Muscle of leg (tissue), 16 donors: ENCODE measurements at places on chromosomes 5 and 9. TPM values are rescaled to one million over a fixed set of nuclear protein-coding genes. Genes with fewer than 3 reads are reported as not detected.

GRCh38 chr5:34915856-34916192 lies 313 bp downstream of the BRIX1 start:
- no peak for DNase-seq

GRCh38 chr9:92147852-92148180 lies 32.6 kb upstream of the SPTLC1 start:
- no peak for DNase-seq

GRCh38 chr9:93682155-93682968 lies 106.0 kb downstream of the PHF2 start:
- DNase-seq = peak; percentile 37

- peak; percentile 32 for DNase-seq
Measured at GRCh38 chr9:121023064-121023463, 27.0 kb downstream of the C5 start.

- no peak for DNase-seq
Measured at GRCh38 chr5:136425921-136426320, 60.6 kb upstream of the TRPC7 start.

DNA sequence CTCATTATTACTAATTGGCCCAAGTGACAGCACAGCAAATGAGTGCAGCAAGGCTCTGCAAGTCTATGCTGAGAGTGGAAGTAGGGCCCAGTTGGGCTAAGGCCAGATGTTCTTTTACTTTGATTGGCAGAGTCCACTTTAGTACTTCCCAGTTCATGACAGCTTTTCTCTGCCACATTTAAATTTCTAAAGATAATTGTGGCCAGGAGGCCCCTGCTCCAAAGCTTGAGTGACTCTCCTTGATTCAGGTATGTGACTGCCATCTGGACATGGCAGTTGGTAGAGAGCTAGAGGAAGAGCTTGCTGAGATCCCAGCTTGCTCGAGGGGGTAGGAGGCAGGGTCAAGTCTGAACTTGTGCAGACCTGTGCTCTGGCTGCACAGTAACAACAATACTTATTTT lies 154.1 kb downstream of the CARTPT start:
- DNase-seq = no peak

GRCh38 chr5:126354858-126355731 lies 68.1 kb upstream of the GRAMD2B start:
- DNase-seq = no peak

DNA sequence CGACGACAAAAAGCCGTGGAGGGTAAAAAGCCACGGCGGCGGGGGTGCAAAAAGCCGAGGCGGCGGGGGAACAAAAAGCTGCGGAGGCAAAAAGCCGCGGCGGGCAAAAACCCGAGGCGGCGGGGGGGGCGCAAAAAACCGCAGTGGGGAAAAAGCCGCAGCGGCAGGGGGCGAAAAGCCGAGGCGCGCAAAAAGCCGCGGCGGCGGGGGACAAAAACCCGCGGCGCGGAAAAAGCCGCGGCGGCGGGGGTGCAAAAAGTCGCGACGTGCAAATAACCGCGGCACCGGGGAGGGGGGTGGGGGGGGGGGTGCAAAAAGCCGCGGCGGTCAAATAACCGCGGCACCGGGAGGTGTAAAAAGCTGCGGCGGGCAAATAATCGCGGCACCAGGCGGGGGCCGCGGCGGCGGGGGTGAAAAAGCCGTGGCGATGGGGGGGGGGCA lies 511.5 kb downstream of the FOXD4L5 start:
- peak; percentile 5 for DNase-seq

DNA sequence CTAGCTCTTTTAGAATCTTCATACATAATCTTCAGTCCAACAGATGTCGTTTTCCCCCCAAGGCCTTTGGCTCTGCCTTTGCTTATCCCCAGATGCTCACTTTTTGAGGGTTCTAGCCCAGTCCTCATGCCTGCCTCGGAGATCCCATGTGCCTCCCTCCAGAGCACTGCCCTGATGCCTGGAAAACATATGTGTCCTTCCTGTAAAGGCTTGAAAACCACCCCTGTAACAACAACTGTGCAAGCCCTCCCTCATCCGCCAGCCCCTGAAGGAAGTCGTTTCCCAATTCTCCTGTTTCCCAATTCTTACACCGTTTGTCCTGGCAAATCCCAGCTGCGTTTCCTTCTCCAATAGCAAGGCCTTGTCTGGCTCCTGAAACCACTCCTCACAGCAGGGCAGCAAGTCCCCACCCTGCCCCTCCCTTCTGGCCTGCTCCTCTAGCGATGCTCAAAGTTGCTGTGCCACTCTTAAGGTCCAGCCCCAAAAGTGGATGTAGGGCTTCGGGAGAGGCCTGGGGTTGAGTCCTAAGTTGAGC lies 52.2 kb downstream of the SLC36A1 start:
- no peak for DNase-seq

GRCh38 chr5:111398013-111398412 lies 114.3 kb downstream of the STARD4 start:
- DNase-seq = no peak

- no peak for DNase-seq
Measured at GRCh38 chr9:33372900-33373299, 29.5 kb downstream of the AQP7 start.

- peak; percentile 19 for DNase-seq
Measured at GRCh38 chr5:21212026-21212425, 1224.0 kb upstream of the CDH18 start.

- no peak for DNase-seq
Measured at GRCh38 chr9:97387936-97388684, 23.8 kb upstream of the TDRD7 start.

GRCh38 chr5:164289526-164289925 lies 784.1 kb downstream of the MAT2B start:
- no peak for DNase-seq

GRCh38 chr9:38713426-38713825 lies 6.5 kb downstream of the FAM240B start:
- no peak for DNase-seq

GRCh38 chr5:113236536-113237288 lies 198.1 kb downstream of the TSSK1B start:
- DNase-seq = no peak

DNA sequence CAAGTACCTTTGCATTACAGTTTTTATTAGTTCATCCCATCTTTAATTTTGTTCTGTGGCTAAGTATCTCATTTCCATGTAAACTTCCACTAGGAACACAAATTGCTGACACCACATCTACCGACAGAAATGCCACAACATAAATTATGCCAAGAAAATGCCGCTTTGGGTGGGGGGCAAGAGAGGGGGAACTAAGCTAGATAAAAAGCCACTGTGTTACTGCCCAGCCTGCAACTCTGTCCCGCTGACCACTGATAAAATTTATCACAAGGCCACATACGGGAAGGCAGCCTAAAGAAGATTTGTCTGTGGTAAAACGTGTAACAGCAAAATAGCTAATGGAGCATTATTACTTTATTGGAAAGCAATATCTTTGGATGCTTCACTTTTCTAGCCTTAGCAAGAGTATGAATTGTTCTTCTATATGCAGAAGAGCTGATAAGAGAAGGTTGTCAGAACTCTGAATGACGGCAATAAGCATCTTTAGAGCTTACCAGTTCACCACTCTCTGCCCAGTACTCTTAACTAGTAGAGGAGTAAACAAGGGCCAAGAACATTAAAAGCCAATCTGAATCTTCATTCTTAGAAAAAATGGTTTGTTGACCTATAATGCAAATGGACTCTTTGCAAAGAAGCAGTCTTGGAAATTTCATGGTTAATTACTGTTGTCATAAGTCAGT lies 172.2 kb upstream of the MEF2C start:
- DNase-seq = no peak

DNA sequence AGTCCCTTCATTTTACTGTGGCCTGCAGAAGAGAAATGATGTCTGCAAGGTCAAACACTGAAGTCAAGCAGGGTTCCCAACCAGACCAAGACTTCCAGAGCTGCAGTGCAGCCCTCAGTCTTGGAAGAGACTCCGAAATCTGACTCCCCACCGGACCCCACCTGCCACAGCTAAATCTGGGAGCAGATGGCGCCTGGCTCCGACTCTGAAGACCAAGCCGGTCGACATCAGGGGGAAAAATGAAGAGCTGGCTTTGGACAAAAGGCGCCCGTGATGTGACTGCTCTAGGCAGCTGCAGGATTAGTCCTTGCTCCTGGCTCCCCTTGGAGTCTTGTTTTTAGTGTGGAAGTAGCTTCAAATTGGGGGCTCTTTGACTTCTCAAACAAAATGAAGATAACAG lies 72.4 kb upstream of the ZNF622 start:
- peak; percentile 87 for DNase-seq

- no peak for DNase-seq
Measured at GRCh38 chr9:81069038-81069795, 620.1 kb downstream of the TLE1 start.

DNA sequence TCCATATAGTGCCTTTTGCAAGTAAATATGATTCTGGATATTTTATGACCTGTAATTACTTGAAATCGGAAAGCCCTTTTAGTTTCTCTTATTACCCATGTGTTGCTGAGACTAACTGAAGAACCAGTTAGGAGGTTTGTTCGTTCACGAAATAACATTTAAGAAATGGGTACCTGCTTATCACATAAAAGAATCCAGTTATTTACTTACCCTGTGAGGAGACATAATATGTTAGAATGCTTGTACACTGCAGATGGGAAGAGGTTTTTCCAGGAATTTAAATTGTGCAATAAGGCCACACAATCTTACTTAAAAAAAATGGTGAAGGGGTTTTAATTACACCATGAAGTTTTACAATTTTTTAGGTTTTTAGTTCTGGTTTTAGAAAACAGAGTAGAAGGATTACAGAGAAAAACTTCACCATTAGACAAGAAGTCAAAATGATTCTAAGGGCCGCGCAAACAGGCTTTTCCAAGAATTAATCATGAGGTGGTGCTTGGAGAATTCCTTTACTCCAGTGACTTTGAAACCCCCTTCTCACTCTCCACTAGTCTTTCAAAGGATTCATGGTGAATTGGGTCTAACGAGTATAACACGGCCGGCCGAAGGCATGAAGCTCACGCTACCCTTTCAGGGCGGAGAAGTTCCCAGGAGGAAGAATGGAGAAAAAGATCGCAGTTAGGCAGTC lies 1.1 kb upstream of the PTGER4 start:
- DNase-seq = peak; percentile 22

GRCh38 chr5:43661102-43661501 lies 58.1 kb downstream of the NNT start:
- peak; percentile 35 for DNase-seq

DNA sequence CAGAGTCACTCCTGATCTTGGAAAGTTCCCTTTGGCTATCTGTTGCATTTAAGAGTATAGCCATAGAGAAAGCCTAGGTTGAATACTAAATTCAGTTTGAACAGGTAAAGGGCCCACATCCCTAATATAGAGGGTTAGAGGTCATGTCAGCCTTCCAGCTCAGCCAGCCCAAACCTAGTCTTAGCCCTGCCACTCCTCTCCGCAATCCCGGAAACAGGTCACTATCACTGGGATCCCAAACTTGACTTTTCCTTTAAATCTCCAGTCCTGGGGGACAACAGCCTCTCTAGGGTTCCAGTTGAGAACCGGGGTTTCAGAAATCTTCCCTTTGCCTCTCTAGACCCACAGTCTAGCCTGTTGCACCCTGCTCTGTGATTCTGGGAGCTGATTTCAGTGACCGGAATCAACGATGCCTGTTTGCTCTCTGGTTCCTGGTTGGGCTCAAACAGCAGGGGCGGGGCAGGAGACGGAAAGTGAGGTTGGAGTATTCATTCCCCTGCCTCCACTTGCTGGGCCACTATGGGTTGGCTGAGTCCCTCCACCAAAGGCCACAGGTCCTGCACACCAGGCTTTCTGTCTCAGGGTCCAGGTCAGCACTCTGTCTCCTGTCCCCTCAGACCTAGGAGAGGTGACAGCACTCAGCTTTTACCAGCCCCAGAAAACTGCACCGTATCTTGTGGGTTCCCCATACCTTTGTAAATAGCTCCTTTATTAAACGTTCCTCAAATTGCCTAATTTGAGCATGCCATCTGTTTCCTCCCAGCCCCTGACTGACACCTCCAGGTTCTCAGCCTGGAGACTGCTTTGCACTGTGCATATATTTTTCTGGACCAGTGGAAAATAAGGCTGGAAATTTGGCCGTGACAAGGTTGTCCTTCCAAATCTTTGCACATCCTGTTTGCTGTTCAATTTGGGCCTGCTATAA lies 23.8 kb upstream of the CPEB4 start:
- no peak for DNase-seq

DNA sequence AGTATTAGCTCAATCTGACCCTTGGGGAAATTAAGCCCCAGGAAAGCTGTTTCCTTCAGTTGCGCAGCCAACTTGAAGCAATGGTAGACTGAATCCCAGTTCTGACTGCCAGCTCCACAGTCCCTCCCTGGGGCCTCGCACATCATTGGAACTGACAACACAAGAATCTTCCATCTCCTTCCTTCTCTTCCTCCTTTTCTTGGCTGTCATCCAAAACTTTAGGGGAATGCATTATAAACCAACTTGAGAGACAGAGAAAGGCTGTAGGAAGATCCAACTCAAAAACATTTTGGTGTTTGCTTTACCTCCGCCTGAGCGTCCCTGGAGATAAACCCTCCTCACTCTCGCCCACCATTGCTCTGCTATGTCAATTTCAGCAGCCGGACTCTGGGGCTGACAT lies 16.6 kb downstream of the KCNIP1 start:
- DNase-seq = peak; percentile 65

DNA sequence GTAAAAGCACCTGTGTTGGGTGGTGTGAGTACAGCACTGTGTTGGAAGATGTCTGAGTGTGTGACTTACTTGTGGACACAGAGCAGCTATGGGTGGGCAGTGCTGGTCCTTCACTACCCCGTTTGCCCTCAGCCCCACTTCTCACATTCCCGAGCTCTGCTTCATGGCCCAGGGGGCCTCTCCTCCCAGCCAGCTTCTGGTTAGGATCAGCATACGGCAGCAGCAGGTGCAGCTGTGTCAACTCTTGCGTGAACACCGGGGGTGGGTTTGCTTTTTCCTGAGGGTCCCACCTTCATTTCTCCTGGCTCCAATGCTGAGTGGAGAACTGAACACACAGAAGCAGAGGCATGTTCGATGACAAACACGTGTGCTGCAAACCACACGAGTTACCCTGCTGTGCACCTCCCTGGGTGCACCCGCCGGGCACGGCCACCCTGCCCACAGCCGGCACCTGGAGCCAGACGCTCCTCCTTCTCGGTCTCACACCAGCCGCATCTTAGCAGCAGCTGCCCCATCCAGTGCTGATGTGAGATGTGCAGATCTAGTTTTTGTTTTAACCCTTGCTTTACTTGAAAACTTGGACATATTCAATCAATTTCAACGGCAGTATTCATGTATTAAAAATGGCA lies 14.9 kb upstream of the SLC6A3 start:
- no peak for DNase-seq

- DNase-seq = no peak
Measured at GRCh38 chr5:17354265-17354664, 136.8 kb downstream of the BASP1 start.

GRCh38 chr9:112142420-112142819 lies 32.7 kb downstream of the SUSD1 start:
- no peak for DNase-seq

ZNF366 gene
- 3.1 TPM for polyA plus RNA-seq

NOXA1 gene
- 1.4 TPM for polyA plus RNA-seq

LHX3 gene
- not detected for polyA plus RNA-seq

DPYSL3 gene
- 91.1 TPM for polyA plus RNA-seq

DDX4 gene
- polyA plus RNA-seq = 0.35 TPM

CEL gene
- polyA plus RNA-seq = 1.4 TPM

LMX1B gene
- polyA plus RNA-seq = 0.34 TPM

PTGES gene
- polyA plus RNA-seq = 7.9 TPM

MLANA gene
- polyA plus RNA-seq = 5.7 TPM

IFNK gene
- not detected for polyA plus RNA-seq

CCDC171 gene
- polyA plus RNA-seq = 1.9 TPM

PITX1 gene
- 9.8 TPM for polyA plus RNA-seq

PCDHA10 gene
- polyA plus RNA-seq = 0.04 TPM

EGFLAM gene
- 31.3 TPM for polyA plus RNA-seq

TLE4 gene
- 18.6 TPM for polyA plus RNA-seq

MCTP1 gene
- 8.6 TPM for polyA plus RNA-seq

TEX48 gene
- polyA plus RNA-seq = not detected

RLN1 gene
- 0.23 TPM for polyA plus RNA-seq

MEIKIN gene
- polyA plus RNA-seq = not detected

SWI5 gene
- 21.1 TPM for polyA plus RNA-seq

C9 gene
- polyA plus RNA-seq = 0.40 TPM

CATSPER3 gene
- polyA plus RNA-seq = 0.58 TPM
